Gastroesophageal sphincter (tissue), 4 donors: ENCODE measurements at places on chromosomes 16 and 17. TPM values are rescaled to one million over a fixed set of nuclear protein-coding genes. Genes with fewer than 3 reads are reported as not detected.

GRCh38 chr17:78842881-78843565, 2.4 kb upstream of the USP36 start:
- no peak for ATAC-seq

GRCh38 chr17:81832608-81833159, 407 bp downstream of the MCRIP1 start:
- peak; percentile 38 for ATAC-seq

DNA sequence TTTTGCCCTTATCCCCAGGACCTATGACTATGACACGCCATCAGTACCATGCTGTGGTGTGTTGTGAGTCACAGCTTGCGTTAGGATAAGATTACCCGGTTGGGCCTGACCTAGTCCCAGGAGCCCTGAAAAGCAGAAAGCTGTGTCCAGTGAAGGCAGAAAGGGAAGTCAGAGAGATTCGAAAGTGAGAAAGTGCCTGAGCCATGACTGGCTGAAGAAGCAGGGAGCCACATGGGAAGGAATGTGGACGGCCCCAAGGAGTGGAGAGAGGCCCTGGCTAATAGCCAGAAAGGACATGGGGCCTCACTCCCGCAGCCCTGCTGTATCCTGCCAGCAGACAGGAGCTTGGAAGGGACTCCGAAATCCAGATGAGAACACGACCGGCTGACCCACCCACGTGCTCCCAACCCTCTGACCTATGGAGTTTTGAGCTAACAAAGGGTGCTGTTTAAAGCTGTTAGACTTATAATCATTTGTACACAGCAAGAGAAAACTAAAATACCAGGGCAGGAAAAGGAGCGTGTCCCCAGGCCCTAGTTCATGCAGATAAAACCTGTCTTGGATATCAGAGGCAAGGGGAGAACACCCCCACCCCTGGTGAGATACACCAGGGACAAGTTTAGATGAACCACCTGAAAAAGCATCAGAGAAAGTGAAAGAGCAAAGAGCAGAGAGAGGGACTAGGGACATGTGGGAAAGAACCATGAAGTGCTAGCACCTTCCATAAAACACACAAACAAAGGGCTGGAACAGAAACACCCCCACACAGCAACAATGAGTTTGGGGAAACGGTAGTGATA, 115.3 kb downstream of the SLC39A11 start:
- ATAC-seq: peak; percentile 78

DNA sequence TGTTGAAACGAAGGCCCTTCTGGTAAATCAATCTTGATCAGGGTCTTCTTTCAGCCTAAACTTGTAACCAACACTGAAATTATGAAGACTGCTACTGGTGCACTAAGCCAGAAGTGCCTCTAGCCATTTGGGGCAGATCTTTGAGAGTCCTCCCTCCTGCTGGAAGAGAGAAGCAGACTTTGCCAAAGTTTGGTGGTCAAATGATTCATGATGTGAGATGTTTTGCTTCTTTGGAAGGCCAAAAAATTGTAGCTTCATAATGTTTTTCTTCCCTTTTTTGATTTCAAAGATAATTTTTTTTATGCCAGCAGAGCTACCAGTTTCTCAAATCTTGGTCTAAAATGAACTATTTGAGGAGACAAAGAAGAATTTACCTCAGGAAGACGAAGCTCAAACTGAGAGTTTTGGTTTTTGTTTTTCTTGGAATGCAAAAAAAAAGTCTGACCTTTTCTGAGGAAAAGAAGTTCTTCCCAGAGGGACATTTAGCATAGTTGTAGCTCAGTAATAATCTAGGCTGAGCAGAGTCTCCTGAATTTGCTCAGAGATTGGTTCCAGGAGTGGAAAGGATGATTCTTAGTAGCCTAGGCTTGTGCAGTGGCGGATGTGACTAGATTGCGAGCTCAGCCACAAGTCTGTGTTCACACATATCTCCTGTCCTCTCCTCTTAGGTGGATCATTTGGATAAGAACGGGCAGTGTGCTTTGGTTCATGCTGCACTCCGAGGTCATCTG, 50.9 kb downstream of the CYB561 start:
- ATAC-seq: no peak

- no peak for ATAC-seq
Observed at GRCh38 chr16:1621851-1622250, 9.7 kb downstream of the CRAMP1 start.

- no peak for ATAC-seq
Observed at GRCh38 chr17:46264456-46265198, 30.3 kb upstream of the LRRC37A start.

- peak; percentile 91 for ATAC-seq
Observed at GRCh38 chr16:23504453-23505179, 5.7 kb downstream of the GGA2 start.

DNA sequence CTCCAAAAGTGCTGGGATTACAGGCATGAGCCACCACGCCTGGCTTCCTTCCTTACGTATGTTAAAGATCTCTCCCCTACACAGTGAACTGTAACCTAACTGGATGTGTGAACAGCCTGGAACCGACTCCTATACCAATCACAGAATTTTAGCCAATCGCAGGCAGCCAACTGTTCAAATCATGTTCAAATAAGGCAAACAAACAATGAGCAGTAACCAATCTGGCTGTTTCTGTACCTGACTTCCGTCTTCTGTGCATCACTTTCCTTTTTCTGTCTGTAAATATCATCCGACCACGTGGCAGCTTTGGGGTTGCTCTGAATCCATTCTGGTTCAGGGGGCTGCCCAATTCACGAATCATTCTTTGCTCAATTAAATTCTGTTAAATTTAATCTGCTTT, 27.5 kb downstream of the TEKT5 start:
- ATAC-seq: no peak

GRCh38 chr17:33214996-33215395, 78.1 kb downstream of the ASIC2 start:
- no peak for ATAC-seq

DNA sequence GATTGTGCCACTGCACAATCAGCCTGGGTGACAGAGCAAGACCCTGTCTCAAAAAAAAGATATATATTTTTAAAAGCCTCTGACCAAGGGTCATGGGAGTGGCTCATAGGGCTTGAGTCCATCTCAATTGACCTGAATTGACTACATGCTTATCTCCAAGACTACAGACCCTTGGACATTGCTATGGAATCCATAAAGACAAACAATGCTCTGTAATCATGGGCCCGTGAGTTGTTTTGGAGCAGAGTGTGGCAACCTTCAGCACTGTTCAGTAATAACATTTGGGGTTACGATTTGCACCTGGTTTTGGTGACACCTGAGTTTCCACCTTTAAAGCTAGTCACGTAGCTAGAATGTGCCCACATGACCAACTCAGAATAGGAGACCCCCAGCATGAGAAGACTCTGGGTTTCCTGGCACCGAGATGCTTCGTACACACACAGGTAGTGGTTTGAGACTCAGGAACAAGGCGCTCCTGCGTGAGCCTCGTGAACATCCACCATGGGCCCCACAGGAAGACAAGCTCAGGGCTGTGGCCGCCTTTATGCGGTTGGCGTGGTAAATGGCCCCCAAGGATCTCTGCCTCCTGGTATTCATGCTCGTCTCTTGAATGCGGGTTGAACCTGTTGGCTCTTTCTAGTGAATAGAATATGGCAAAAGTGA, 66.6 kb upstream of the RPH3AL start:
- ATAC-seq: no peak

DNA sequence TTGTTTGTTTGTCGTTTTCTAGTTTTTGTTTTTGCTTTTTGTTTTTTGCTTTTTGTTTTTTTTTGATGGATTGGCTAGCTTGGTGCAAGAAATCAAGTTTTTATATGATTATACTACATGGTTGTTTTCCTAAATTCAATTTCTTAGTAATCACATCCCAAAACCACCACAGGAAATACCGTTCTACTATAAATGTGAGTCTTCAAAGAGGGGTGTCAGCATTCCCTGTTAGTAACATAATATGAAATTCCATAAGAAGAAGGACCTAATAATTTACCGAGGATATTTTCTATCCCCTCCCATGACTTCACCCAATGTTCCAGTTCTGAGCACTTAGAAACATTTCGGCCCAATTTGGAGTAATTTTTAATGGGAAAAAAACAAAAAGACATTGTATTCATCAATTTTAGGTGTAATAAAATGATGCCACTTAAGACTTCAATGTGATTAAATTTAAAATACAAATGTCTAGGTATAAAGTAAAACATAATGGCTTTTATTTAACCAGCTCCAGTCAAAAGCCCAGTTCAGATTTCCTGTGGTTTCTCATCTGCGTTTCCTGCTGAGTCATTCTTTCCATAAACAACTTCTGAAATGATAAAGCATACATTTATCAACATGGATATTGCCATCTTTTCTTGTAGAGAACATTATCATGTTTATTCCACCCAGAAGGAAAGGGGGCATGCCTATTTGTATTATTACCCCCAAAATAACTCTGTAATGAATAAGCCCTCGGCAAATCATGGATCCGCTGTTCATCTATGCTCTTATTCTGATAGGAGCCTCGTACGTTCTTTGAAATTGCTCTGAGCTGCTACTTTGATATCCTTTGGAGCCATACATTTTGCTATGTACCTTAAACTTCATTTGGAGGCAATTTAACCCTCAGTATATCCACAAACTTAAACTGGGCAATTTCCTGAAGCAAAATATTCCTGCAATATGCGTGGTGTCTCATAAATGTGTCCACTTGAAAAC, 28.1 kb downstream of the HSBP1 start:
- ATAC-seq: no peak

- ATAC-seq: no peak
Observed at GRCh38 chr17:34163646-34164045, 91.4 kb upstream of the CCL2 start.

- peak; percentile 54 for ATAC-seq
Observed at GRCh38 chr17:75241143-75241430, 20.3 kb downstream of the GGA3 start.

DNA sequence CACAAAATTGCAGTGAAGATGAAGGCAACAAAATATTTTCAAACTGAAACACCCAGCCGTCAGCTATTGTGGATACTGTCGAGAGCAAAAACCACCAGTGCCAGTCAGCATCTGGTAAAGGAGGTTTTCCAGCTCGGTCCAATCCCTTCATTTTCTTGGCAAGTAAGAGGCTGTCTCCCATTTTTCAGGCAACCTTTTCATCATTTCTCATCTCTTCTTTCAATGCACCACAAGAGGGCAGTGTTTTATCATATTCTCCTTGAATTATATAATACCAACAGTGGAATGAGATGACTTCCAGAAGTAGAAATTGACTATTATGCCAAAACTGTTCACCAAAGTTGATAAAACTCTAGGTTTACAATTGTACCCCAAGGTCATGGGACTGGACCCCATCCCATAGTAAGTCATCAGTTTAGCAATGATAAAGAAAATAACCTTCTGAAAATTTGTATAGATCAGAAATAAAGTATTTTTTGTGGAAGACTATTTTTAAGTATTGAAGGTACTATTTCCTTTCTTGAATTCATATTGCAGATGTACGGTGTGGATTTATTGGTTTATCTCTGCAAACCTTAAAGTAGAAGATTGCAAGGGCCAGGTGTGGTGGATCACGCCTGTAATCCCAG, 16.8 kb downstream of the NQO1 start:
- peak; percentile 57 for ATAC-seq

GRCh38 chr16:85461814-85462713, 151.1 kb upstream of the GSE1 start:
- ATAC-seq: peak; percentile 6

DNA sequence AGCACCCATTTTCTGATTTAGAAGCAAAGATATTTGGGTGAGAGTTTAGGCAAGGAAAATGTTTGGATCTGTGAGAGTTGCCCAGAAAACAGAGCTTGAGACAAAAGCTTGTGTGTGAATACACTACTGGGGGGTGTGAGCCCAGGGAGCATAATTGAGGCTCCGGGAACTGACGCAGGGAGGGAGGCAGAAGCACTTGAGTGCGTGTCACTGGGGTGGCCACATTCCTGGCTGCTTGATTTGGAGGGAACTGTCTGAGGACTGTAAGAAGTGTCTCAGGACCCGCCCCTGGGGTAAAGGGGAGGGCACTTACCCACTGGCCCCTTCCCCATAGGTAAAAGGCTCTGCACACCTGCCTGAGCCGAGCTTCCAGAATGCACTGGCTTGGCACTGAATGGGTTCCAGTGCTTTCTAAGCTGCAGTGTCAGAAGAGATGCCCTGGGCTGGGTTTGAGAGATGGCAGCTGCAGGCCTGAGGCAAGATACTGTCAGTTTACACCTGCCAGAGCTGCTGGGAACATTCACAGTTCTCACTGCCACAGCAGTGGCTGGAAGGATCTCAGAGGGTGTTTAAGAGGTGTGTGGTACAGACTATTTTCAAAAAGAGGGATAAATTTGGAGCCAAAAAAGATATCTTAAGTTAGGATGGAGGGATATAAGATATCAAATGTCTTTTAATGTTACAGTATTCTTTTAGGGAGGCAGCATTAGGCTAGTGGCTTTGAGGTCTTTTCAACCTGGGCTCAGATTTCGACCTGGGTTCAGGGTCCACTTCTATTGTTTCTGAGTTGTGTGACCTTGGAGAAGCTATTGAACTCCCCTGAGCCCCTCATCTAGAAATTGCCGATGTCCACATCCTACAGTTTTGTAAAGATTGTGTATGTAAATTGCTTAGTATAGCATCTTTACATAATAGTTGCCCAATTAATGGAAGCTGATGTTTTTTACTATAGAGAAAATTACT, 6.9 kb upstream of the TEX2 start:
- ATAC-seq: no peak

- peak; percentile 68 for ATAC-seq
Observed at GRCh38 chr17:7475764-7476422, 3.5 kb downstream of the ZBTB4 start.

DNA sequence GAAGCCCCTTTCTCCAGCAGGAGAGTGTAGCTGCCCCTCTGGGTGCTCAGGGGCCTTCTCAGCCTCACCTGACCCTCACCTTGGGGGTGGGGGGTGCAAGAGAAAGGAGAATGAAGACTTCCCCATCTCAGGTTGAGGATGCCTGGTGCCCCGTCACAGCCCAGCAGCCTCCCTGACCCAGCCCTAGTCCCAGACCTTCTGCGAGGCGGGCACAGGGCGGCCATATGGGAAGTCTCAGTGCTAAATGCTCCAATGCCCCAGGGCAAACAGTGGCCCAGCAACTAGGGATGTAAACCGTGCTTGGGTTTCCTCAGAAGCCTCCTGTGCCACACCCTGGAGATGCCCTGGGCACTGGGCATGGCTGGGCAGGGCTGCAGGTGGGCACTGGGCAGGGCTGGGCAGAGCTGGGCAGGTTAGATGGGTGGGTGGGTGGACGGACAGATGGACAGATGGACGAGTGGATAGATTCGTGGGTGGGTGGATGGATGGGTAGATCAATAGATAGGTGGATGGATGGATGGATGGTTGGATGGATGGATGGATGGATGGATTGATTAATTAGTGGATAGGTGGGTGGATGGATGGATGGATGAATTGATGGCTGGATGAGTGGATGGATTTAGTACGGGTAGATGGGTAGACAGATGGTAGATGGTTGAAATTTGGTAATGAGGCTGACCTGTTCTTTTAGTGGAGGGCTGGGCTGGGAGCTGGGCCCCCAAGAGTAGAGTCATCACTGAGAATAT, 16.8 kb downstream of the TPSD1 start:
- ATAC-seq: no peak

SCGB1C2 gene
- total RNA-seq: not detected

GAS2L2 gene
- not detected for total RNA-seq

IGSF6 gene
- 5.0 TPM for total RNA-seq

PRR11 gene
- 3.3 TPM for total RNA-seq

TVP23B gene
- 58.6 TPM for total RNA-seq

CD300E gene
- total RNA-seq: 0.25 TPM

SHISA6 gene
- total RNA-seq: 1.5 TPM

ANKRD40CL gene
- total RNA-seq: not detected

ARL6IP1 gene
- 157 TPM for total RNA-seq

MEIOB gene
- total RNA-seq: not detected

ST6GALNAC2 gene
- 5.4 TPM for total RNA-seq
